ENCODE measurements at places on chromosomes 5 and 9.
A peak's percentile ranks its signal among the peaks of the same experiment; 100 is the strongest.

DNA sequence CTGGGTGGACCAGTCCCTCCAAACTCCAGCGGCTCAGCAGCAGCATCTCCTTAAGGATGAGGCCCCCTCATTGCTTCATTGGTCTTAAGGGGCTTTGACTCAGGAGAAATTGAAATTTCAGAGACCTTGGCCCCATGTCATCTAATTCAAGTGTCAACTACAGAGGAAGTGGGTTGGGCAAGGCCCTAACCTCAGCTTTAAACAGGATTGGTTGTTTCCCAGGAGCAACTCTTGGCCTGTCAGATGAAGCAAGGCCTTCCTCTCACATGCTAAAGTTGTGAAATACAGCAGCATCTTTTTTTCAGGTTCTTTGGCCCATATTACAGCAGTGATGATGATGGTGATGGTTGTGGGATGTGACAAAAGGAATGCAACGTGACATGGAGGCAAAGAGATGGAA lies 348.3 kb downstream of the ICE1 start:
- DNase-seq, result no peak

GRCh38 chr9:32570262-32570661 lies 2.7 kb downstream of the NDUFB6 start:
- no peak for DNase-seq

GRCh38 chr5:58127255-58128220 lies 332.3 kb downstream of the PLK2 start:
- DNase-seq, result peak; percentile 41

- DNase-seq, result no peak
Measured at GRCh38 chr5:164373876-164374275, 868.5 kb downstream of the MAT2B start.

DNA sequence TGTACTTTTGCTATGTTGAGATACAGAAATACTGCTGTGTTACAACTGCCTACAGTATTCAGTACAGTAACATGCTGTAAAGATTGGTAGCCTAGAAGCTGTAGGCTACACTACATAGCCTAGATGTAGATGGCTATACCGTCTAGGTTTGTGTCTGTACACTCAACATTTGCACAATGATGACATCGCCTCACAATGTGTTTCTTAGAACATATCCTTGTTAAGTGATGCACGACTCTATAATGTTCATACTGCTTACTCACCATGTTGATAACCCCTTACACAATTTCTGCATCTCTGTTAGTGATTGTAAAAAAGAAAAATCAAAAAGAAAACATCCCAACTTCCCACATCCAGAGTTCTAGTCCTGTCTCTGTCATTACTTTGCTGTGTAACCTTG lies 450.0 kb downstream of the CCDC171 start:
- DNase-seq, result no peak
